ENCODE measurements at places on chromosomes 2 and 18.

DNA sequence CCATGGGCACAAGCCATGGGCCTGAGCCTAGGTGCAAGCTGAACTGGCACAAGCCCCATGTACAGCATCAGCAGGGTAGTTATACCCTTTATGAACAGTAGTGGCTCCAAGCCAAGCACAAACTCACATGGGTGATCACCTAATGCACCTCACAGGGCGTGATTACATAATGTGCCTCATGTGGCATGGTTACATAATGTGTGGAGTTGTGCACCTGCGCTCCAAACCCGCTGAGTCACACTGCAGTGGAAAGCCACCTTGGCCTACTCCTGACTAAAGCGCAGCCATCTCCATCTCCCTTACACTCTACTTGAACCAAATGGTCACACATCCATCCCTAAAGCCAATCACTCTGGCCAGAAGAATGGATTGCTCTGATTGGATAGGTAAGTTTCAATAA lies 279.7 kb downstream of the MBD2 start:
- DNase-seq, result no peak

- no peak for DNase-seq
These were observed 143.9 kb downstream of the PXDN start for GRCh38 chr2:1600191-1601066.

DNA sequence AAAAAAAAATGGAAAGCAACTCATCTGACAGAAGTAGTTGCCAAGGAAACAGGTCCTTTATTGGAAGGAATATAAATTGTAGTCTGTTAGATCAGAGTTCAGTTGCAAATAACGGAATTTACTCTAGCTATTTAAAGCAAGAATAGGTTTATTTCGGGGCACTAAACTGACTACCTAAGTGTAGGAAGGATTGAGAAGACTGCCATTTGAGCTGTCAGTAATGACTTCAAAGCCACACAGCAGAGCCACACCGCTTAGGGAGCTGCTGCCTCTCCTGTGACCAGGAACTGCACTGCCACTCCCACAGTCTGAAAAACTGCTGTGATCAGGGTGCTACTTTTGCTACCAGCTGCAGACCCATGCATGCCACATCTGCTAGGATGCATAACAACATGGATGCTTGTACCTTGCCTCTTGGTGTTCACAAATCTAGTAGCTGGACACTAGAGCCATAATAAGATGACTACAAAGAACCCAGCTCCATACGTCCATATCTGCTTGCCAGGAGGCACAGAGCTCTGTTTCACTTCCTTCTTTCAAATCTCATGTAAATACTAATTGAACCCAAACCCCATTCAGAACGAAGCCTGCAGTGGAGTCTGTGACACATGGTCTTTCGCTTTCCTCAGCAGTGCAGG lies 2.2 kb downstream of the DSG2 start:
- DNase-seq, result no peak

DNA sequence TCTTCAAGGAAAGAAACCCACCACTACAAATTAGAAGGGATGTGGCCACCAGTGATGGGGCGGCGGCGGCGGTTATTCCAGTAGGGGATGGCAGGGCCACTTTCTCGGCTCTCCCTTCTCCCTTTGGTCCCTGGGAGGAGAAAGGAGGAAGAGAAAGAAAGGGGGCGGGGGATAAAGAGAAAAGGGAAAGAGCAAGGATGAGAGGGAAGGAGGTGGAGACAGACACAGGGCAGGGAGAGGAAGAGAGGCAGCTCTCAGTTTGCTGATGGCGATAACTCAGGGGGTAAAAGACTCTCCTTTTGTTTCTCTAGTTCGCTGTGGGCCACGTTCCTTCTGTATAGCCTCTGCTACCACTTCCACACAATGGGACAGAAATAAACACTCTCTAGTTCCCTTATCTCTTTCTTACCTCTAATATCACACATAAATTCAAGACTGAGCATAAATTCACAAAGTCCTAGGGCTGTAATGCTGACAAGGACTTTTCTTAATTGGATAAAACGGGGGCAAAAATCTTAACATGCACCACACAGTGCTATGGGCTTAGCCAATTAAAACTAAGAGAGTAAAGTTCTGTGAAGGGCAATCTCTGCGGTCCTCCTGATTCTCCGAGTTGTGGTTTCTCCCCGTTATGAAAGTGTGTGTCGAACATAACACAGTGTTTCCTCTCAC lies 14.6 kb downstream of the SFT2D3 start:
- no peak for DNase-seq

DNA sequence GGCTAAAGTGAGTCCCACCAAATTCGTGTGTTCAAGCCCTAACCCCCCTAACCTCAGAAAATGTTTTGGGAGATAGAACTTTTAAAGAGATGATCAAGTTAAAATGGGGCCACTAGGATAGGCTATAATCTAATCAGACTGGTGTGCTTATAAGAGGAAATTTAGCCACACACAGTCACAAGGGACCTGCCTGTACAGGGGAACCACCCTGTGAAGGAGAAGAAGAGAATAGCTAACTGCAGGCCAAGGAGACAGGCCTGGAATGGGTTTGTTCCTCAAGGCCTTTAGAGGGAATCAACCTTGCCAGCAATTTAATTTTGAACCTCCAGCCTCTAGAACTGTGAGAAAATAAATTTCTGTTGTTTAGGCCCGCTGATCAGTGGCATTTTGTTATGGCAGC lies 36.0 kb upstream of the TANK start:
- no peak for DNase-seq

GRCh38 chr2:159054985-159055384 lies 86.5 kb downstream of the TANC1 start:
- no peak for DNase-seq

DNA sequence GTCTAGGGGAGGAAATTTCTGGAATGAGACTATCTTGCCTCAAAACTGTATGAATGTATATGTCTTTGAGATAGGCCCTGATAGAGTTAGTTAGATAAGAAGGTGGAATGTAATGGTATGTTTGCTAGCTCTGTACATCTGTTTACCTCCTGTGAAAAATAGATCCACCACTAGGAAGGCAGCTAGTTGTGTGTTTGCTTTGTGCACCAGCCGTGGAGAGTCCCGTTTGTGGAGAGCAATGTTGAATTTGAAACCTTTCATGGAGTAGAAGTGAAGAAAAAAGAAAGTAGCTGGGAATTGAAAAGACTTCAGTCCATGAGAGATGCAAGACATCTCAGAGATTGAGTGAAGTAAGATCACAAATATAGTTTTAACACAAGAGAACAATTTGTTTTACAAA lies 25.4 kb downstream of the ASXL3 start:
- DNase-seq, result no peak

- no peak for DNase-seq
These were observed 128.6 kb upstream of the ZSWIM2 start for GRCh38 chr2:186977433-186978045.

DNA sequence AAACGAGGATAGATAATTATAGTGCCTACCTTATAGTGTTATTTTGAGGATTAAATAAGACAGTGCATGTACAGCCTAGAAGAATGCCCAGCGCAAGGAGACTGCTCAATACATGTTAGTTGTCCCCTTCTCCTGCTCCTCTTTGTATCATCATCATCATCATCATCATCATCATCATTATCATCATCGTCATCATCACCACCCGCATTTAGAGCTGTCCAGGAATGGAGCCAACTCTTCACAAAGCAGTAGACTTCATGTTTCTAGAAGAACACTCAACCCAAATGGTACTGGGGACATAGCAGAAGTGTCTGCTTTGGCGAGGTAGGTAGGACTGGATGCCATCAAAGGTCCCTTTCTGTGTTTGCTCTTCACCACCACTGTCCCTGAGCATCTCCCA lies 116.0 kb downstream of the TRIM43 start:
- no peak for DNase-seq

GRCh38 chr2:157899125-157899839 lies 23.2 kb upstream of the ACVR1 start:
- no peak for DNase-seq

GRCh38 chr18:74820160-74820780 lies 222.6 kb downstream of the ZNF407 start:
- no peak for DNase-seq

DNA sequence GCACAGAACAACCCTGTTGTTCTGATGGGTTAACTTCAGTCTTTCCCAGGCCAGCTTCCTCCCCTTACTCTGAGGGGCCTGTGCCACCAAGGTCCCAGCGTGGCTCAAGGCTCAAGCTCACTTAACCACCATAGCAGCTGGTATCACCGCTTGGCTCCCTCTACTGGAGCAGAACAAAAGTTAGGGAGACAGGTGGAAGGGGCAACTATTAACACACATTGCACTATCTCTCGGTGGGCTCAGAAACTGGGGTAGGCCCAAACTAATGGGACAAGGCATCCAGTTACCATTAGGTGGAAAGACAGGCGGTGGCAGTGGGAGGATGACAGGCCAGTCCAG lies 88.7 kb upstream of the ATL2 start:
- DNase-seq, result peak; percentile 61

DNA sequence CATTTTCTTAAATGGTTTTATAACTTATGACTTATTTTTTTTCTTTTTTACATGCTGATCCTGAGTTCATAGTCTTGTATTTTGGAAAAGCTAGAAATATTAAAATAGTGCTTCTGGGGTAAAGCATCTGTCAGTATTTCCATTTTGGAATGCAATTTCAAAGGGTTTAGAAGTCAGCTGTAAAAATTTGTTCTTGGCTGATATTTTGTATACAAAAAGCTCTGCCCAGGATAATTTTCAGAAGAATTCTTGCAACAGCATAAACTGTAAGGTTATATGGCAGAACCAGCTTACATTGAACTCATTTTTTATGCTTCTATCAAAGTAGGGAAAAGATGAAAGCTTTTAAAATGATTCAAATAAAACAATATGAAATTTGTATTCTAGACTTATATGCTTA lies 97.4 kb downstream of the DIS3L2 start:
- no peak for DNase-seq
